ENCODE measurements at places on chromosomes 16 and 17.

DNA sequence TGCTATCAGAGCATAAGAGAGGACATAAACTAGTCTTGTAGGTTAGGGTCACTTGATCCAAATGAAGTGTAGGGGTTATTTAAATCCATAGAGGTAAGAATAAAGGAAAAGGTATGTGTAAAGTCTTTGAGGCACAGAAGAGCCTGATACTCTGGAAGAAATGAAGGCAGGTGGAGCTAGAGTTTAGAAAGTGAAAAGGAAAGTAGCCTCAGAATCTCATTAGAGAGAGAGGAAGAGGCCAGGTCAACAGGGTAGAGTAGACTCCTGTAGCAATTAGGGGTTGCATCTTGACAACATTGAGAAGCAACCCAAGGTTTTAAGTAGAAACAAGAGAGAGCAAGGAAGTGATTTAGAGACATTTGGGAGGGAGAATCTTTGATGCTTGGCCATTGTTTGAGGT is 235.2 kb upstream of the SOX9 start:
- DNase-seq: no peak

DNA sequence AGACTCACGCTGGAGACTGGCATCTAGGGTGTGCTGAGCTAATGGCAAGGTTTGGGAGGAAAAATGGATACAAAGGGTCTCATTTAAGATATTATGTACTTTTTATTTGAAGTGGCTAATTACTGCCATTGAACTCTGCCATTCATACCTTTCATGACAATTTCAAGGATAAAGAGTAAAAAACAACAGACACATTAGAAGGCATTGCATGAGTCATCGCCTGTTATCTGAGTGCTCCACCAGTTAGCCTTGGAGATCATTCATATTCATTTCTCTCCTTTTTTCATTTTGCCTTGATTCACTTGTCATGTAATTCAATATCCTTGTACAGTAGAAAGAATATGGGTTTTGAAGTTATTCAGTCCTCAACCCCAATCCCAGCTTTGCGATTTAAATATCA is 109.5 kb downstream of the CDH8 start:
- DNase-seq: no peak

GRCh38 chr17:40596261-40596919 is 31.1 kb upstream of the CCR7 start:
- DNase-seq: peak; percentile 59

DNA sequence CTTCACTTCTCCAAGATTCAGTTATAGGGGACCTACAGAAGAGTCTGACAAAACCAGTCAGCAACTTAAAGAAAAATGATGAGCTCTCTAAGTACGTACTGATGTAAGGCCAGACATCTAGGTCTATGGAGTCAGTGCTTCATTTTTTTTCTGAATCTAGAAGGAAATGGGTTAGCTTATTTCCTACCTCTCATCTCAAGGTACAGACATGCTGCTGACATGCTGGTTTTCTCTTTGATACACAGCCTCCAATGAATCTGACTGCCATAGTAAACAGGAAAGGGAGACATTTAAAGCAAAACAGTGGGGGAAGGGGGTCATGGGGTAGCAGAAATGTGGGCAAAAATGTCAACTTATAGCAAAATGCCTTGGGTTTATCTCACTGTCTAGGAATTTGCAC is 16.4 kb downstream of the CDR2 start:
- DNase-seq: peak; percentile 72

DNA sequence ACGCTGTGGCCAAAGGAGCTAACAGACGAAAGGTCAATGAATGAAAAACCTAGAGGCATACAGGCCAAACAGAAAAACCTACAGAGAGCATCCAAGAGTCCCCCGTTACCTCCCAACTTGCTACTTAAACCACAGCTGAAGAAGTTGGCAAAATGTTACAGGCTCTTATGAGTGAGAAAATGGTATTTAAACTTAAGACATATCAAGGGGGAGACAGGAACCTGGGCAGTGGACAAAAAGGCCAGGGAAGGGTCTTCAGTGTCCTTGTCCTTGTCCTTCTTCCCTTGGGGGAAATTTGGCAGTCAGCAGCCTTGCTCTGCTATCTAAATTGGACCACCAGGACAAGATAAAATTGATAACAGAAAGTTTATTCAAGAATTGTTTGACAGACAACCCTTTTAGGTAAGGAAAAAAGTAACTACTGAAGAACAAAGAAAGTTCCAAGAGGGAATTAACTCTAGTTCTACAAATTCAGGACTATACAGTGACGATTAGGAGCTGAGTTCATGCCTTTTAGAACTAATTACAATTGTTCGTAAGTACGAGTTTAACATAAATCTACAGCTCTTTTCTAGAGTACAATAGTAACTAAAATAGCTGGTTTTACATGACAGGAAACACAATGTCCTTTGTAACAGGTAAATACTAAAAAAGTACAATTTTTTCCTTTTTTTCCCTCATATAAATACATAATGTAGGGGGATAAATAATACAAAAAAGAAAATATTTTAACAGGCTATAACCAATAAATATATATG is 3.8 kb upstream of the HOXB2 start:
- DNase-seq: no peak

DNA sequence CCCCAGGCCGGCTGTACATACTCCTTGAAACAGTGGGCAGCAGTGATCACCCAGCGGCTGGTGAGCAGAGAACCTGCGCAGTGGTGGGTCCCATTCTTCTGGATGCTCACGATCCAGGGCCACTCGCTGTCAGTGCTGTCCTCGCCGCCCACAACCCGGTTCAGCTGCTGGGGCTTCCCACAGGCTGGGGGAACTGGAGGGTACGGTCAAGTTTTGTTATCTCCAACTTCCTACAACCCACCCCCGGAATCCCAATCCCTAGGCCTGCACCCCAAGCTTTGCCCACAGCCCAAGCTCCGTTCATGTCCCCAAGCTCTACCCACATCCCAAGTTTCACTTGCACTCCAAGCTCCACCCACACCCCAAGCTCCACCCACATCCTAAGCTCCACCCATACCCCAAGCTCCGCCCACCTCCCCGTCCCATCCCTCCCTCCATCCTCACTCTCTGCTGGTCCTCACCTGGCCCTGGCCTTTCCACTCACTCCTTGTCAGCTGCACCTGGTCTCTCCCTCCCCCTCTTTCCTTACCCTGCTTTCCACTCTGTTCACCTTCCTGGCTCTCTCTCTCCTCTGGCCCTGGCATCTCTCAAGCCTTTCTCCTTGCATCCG is 1.8 kb downstream of the PRSS22 start:
- DNase-seq: no peak

DNA sequence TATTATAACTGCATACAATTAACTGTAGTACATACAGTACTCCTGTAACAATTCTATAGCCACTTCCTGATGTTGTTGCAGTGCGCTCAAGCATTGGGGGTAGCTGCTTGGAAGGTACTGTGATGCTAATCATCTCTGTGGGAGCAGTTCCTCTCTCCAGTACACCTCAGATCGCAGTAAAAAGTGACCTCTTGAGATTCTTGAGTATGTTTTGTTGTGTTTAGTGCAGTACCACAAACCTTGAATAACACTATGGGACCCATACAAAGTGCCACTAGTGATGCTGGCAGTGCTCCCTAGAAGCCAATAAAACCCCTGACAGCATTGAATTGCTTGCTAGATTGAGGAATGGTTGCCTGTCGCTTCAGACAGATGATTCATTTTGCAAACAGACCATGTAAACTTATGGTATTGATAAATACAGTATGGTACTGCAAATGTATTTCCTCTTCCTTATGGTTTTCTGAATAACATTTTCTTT is 193.0 kb downstream of the SPECC1 start:
- DNase-seq: no peak

DNA sequence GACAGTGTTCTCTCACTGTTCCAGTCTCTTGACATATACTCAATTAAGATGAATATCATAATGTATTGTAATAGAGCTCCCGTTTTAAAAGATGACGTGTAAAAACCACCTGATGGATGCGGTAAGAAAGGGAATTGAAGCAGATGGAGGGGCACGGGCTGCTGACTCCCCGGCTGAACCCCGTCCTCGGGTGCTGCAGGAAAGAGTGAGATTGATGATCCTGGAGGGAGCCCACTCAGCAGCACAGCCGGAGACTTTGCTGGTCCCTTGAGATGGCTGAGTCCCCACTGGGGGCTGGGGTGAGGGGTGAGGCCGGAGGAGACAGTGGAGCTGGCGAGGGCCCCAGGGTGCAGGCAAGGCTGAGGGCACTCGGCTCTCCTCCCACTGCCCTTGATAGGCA is 217.4 kb downstream of the RPTOR start:
- DNase-seq: no peak

DNA sequence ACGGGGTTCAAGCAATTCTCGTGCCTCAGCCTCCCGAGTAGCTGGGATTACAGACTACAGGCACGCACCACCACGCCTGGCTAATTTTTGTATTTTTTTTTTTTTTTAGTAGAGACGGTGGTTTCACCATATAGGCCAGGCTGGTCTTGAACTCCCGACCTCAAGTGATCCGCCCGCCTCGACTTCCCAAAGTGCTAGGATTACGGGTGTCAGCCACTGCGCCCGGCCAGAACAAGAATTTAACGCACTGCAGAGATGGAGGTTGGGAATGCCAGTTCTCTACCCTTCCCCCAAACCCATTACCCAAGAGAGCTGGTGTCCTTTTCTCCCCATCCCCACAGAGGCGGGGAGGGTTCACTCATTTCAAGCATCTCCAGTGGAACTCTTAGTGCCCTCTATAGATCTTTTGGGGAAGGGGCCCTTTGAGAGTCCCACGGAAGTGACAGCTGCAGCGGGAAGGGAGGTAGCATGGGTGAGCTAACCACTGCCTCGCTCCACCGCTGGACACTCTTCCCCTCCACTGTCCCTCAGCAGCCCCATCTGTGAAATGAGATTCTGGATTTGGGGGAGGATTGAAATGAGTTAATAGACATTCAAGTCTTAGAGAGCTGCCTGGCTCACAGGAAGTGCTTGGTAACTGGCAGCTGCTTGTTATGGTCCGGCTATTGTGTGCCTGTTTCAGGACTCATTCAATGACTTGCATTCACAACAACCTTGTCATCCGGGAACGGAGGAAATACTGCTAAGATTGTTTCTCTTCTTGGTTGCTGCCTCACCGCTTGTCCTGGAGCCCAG is 3.5 kb upstream of the UBALD2 start:
- no peak for DNase-seq

DNA sequence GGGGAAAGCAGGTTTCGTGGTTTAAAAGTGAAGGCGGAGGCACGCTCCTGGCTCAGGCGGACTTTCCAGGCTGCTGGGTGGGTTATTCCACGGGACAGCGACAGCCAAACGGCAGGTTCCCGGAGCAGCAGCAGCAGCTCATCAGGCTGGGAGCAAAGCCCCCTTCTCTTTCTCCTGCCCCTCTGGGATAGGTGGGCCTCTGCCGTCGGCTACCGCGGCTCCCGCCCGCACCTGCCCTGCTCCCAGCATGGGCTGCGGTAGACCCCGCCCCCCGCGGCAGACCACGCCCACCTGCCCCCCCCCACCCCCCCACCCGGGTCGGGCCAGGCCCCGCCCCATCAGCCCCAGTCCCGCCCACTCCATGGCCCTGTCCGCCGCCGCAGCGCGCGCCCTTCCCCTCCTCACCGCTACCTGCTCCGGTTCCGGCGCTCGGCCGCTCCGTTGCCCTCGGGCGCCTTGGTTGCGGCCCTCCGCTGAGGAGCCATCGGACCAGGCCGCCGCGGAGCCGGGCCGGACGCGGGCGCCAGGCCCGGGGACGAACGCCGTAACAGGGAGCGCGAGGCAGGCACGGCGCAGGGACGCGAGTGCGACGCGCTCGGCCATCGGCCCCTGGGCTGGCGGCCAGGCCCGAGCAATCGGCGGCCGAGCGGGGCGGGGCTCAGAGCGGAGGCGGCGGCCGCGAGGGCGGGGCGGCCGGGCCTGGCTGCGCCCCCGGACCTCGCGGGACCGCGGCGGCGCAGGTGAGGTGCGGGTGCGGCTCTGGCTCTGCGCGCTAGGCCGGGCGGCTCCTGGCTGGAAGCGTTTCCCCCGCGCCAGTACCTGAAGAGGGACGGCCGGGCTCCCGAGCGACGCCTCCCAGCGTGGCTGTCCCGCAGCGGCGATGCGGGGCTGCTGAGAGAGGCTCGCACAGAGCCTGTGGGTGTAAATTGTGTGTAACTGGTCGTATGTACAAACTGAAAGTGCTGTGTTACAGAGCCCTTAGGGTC is at the start of the genes HEXD and OGFOD3:
HEXD (plus strand) TSS at position 347 of the 986 bp plus-strand sequence. CDS start 1,453 bp downstream, outside the sequence.
OGFOD3 (minus strand) TSS at position 586 of the 986 bp plus-strand sequence; CDS start at position 485, 101 bp downstream.
- peak; percentile 78 for DNase-seq
